ENCODE measurements at places on chromosomes 2 and 18.

DNA sequence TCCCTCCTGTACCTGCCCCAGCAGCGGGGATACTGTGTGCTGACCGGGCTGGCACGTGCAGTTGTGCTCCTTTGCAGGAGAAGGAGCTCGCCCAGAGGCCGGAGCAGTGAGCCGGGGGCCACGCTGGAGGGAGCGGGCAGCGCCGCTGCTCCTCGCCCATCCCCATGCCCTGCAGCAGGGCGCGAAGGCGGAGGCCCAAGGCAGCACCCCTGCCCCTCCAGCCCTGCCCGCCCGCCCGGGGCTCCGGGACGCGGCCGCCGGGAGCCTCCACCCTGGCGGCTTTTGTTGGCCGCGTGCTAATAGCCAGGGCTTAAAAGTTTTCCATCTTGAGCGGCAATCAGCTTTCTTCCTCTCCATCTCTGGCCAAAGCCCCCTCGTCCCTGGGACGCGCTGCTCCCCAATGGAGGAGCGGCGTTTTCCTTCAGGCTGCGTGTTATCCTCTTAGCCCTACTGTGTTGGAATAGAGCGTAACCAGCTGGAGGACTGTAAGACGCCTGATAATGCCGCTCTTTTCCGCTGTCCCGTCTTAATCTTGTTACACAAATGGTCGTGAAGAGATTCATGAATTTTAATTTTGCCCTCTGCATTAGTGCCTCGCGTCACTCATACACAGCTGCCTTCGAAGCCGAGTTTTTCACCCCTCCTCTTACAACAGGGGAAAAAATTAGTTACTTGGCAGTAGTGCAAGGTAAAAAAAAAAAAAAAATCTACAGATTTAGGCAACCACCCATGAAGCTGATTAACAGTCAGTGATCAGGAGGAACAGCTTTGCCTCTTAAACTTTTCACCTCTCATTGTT is 172.9 kb upstream of the SIX3 start:
- DNase-seq = no peak

- no peak for DNase-seq
These were observed 111.2 kb upstream of the CD226 start for GRCh38 chr18:70058916-70059315.

GRCh38 chr18:51039138-51040112 is 9.4 kb downstream of the SMAD4 start:
- no peak for DNase-seq

- no peak for DNase-seq
These were observed 78.8 kb upstream of the ALKAL2 start for GRCh38 chr2:366706-367105.

- no peak for DNase-seq
These were observed 164.0 kb upstream of the ZEB2 start for GRCh38 chr2:144683966-144684365.

DNA sequence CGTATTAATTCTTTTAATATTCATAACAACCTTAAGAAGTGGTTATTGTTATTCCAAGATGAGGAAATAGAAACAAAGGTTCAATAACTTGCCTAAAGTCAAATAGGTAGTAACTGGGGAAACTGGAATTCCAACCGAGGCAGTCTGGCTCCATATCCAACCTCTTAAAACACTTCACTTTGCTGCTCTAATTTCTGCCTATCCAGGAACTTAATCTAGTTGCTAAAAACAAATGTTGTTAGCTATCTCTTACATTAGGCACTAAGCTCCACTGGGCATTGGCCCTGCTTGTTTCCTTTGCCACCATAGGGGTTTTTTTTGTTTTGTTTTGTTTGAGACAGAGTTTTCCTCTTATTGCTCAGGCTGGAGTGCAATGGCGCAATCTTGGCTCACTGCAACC is 24.8 kb downstream of the ERLEC1 start:
- DNase-seq = no peak

DNA sequence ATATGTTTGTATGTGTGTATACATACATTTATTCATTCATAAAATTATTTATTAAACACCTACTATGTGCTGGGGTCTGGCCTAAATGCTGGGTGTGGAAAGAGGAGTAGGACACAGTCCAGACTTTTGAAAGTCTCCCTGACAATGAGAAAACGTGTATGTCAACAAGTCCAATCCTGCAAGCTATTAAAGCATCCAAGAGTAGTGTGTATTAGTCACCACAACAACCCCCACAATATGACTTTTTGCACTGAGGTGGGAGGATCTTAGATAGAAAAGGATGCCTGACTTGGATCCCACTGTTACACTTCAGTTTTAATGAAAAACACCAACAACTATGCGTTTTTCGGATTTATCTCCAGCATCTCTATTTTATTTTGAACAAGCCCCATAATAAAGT is 446.4 kb downstream of the EPHA4 start:
- DNase-seq = no peak

- DNase-seq = no peak
These were observed 71.5 kb upstream of the TTC39C start for GRCh38 chr18:23943104-23943503.

DNA sequence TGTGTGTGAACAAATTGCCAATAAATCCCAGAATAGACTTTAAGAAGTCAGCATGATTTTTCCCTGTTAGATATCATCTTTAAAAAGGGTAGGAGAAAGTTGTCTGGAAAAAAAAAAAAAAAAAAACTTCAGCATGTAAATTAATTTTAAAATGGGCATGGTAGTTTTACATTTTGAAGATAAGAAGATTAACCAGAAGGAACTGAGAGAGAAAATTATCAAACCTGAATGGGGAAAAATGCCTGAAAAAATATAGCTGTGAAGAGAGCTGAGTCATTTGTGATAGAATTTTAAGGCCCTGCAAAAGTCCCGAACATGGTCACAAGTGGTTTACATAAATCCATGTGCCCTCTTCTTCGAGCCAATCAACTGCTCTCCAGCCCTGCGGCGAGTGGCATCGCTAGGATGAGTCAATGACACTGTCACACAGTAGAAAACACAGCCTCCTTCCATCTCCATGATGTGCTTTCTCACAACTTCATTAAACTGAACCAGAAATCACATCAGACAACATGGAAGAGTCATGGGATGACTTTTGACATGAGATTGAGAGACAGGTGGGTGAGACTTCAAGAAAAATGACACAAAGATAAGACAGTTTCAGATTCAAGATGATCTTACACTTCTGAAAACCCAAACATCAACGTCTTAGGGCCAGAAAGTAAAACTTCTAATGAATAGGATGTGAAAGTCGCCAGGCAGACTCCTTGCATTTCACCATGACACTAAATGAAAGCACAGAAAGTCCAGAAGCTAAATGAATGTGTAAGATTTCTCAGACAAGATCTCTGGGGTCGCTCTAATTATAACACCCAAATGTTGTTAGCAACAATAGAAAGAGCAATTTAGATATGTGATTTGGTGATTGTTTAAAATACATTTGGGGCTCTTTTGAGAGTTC is 273.0 kb upstream of the ID2 start:
- peak; percentile 50 for DNase-seq

DNA sequence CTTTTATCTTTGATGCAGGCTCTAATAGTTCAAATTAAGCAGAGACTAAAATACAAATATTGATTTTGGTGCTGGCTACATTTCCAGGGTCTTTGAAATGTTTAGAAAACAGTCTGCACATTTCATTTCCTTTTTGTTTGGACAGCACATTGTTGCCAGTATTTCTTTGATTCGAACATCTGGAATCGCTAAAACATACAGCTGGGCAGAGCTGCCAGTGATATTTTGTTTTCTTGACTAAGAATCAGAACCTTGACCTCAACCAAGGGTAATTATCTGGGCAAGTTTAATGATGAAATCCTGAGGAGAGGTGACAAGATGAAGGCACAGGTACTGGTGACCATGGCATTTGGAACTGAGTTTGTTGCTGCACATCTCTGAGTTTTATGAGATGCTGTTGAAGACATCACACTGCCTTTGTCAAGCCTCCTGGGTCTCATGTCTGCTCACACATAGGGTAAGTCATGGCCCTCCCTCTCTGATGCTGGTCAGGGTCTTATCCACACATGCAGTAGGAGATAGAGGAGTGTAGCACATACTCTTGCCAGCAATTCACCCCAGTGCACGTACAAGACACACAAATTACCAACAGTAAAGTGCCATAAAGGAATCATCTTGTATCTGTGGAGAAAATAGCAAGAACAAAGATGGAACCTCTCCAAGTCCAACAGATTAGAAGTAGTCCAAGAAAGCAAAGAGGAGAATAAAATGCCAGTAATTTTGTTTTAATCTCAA is 391.9 kb downstream of the RND3 start:
- DNase-seq = no peak

- DNase-seq = no peak
These were observed 56.4 kb downstream of the NCK2 start for GRCh38 chr2:105800953-105801635.

DNA sequence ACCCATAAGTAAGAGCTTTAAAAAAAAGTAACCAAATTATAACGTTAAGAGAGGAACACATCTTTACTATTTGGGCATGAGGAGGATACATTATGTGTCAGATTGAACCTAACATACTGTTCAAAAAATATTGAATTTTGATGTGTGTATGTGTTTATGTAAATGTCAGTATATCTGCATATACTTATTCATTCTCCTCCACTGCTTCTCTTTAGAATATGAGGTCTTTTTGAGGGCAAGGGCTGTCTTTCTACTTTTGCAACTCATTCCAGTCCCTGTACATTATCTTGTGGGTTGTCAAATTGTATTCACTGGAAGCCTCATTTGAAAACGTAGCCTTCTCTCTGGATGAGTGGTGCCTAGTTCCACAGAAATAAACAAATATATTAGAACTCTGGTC is 509.4 kb upstream of the HNMT start:
- DNase-seq = no peak

- no peak for DNase-seq
These were observed 2.2 kb downstream of the C1D start for GRCh38 chr2:68060652-68061051.

DNA sequence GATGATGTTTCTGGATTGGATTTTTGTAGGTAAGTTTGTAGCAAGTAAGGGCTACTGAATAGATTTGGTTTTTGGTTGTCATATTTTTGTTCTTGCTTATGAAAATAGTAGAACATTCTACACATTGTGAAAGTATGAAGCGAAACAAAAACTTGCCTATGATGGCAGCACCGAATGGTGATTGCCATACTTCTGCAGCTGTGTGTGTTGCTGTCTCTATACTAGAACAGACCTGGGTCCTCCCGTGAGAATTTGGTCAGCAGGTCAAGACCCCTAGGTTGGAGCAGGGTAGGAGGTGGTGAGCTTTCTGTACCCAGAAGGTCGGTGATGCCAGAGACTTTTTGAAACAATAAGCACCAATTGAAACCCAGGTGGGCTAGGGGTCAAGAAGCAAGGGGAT is 322.6 kb downstream of the PRKCE start:
- no peak for DNase-seq

DNA sequence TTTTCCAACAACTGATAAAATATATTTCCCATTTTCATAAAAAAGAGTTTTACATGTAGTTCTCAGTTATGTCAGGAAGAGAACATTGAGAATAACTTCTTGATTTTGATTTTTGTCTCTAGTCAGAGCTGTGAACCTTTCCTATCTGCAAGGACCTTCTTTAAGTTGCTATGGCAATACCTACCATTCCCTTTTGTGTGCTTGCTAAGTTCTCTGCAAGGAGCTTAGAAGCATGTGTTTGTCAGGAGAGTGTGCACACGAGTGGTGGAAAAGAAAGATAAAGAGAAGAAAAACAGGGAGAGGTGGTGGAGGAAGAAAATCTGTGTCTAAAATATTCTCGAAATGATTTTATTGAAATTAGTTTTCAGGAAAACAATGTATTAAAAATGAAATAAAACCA is 140.3 kb upstream of the SLC8A1 start:
- no peak for DNase-seq

GRCh38 chr2:29039718-29040480 is 34.4 kb downstream of the PCARE start:
- DNase-seq = no peak

DNA sequence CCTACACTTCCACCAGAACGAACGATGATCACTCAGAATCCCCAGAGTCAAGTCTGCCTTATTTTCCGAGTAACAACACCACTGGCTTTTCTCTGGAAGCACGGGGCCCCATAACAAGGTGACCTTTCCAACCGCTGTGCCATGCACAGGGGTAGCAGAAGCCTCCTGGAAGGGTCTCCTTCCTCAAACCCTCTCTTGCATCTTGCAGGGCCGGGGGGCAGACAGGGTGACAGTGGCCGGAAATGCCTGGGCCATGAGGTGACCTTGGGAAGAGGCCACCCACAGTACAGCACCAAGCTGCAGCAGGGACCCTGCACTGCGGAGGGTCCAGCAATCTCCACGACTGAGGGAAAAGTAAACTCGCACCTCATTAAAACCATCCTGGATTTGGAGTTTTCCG is 108.5 kb downstream of the PXDN start:
- DNase-seq = no peak

DNA sequence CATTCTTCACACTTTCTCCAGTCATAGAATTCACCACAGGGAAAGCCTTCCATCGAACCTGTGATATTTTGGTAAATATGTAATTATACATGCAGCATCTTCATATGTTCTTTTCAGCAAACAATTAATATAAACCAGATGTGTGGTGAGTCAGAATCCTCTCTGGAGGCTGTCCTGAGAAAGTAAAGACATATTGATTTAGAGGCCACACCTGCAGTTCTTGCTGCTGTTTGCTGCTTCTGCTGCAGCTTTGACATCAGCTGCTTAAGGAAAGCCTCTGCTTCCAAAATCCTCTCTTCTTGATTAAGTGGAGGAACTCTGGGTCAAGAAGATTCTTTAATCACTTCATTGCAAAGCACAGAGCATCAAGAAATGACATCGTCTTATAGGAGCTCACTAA is 568.8 kb upstream of the ZEB2 start:
- DNase-seq = no peak

DNA sequence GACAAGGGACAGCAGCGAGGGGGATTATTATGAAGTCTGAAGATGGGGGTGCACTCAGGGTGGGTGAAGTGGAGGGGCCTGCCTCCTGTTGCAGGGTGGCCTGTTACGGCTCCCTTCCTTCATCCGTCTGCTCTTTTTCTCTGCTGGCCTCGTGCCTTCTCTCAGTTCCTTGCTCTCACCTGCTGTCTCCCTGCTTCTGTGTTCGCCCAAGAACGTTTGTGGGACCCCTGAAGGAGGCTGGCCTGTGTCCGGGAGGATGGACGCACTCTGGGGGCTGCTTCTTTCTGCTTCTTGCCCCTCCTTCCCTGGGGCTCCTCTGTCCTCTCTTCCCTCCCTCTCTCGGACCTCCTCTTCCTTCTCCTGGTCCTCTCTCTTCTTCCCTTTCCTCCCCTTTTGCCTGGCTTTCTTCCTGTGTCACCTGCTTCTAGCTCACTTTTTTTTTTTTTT is 13.8 kb downstream of the MROH2A start:
- DNase-seq = no peak

- no peak for DNase-seq
These were observed 315.6 kb downstream of the RDH14 start for GRCh38 chr2:18244845-18245244.

- DNase-seq = no peak
These were observed 478.5 kb upstream of the ZEB2 start for GRCh38 chr2:144998435-144998834.

GRCh38 chr2:152167065-152167464 is 8.5 kb downstream of the STAM2 start:
- DNase-seq = no peak

- DNase-seq = no peak
These were observed 8.6 kb downstream of the CCNT2 start for GRCh38 chr2:134927195-134927594.
